Activated CD4-positive, CD25-positive, alpha-beta regulatory T cell treated with anti-CD3 and anti-CD28 coated beads, Interleukin-2, amount 50 U/mL, for 24 hours (primary cell): ENCODE measurements at places on chromosomes 1 and 21.

GRCh38 chr1:218526198-218526580 is 181.1 kb downstream of the TGFB2 start:
- no peak for ATAC-seq

DNA sequence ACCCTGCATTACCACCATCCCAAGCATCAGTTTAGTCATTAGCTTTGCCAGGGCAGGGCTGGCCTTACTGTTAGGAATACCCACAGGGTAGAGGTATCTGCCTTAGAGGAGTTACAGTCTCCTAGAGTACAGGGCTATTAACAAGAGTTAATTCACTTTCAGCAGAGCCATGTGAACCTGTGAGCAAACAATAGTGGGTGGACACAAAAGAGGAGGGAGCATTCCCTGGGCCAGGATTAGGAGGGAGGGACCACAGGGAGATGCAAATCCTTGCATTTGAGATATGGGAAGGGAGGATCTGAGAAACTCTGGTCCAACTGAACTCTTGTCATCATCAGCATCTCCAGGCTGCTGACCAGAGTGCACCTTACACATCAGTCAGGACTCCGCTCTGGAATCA is 51.1 kb upstream of the IGSF21 start:
- ATAC-seq = no peak

DNA sequence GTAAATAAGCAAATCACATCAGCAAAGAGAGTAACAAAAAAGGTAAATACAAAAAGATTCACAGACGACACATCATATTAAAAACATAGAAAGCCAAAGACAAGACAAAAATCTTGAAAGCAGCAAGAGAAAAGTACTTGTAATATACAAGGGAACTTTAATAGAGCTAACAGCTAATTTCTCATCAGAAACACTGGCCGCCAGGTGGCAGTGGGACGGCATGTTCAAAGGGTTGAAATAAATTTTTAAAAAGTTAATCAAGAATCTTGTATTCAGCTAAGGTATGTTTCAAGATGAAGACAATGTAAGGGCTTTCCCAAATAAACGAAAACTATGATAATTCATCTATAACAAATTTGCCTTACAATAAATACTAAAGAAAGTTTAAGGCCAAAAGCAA is 358.1 kb downstream of the LRRIQ3 start:
- no peak for ATAC-seq

DNA sequence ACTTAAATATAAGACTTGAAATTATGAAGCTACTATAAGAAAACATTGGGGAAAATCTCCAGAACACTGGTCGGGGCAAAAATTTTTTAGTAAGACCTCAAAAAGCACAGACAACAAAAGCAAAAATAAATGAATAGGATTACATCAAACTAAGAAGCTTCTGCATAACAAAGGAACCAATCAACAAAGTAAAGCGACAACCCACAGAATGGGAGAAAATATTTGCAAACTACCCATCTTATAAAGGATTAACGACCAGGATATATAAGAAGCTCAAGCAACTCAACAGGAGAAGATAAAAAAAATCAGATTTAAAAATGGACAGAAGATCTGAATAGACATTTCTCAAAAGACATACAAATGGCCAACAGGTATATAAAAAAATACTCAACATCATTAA is 19.1 kb downstream of the UCHL5 start:
- ATAC-seq = no peak

DNA sequence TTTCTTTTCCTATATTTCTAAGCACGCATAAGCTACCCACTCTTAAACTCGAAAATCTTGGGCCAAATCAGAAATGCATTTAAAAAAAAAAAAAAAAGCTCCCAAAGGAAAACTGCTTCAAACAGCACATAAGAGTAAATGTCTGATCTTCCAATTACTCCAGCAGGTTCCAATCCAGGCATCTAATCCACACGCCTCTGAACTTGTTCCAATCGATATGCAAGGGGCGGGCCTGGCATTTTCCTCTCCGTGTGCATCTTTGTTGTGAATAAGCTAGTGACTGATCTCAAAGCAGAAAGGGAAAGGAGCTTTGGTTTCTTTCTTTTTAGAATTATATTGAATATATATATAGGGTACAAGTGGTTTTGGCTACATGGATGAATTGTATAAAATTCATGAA is 365.5 kb downstream of the PRDM2 start:
- ATAC-seq = no peak

DNA sequence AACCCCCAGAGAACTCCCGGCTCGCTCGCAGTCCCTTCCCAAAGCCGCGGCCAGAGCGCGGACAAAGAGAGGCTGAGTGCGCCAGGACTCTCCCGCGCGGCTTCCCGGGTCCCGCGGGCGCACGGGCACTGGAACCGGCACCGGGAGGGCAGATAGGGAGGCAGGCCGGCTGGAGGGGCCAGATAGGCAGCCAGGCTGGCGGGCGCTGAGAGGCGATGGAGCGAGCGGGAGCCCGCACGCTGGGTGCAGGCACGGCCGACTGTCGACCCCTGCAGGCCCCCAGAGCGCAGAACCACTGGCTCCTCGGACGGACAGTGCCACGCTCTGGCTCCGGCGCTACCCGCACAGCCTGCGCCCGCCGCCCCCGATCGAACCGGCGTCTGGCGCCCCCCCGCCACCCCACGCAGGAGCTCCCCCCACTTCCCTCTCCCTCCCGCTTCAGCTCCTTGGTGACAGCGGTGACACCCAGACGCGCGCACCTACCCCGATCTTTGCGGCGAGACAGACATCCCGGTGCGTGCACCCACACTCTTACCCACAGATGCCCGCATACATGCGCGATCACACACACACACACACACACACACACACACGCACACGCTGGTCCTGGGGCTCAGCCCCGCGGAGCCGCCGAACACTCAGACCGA is 534 bp downstream of the SLC6A9 start:
- ATAC-seq = peak; percentile 19

GRCh38 chr21:27817074-27817473 is 850.2 kb upstream of the ADAMTS5 start:
- no peak for ATAC-seq

DNA sequence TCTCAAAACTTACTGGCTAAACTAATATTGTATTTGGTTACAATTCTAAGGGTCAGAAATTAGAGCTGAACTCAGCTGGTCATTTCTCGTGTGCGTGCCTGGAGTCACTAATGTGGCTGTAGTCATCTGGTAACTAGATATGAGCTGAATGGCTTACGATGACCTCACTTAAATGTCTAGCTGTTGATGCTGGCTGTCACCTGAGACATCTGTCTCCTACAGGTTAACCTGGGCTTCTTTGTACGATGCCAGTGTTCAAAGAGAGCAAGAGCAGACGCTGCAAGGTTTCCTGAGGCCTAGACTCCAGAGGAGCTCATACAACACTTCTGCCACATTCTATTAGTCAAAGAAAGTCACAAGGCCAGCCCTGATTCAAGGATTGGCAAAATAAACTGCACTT is 17.1 kb upstream of the ALG6 start:
- ATAC-seq = no peak

- no peak for ATAC-seq
Measured at GRCh38 chr1:56533621-56534020, 45.7 kb downstream of the PLPP3 start.

DNA sequence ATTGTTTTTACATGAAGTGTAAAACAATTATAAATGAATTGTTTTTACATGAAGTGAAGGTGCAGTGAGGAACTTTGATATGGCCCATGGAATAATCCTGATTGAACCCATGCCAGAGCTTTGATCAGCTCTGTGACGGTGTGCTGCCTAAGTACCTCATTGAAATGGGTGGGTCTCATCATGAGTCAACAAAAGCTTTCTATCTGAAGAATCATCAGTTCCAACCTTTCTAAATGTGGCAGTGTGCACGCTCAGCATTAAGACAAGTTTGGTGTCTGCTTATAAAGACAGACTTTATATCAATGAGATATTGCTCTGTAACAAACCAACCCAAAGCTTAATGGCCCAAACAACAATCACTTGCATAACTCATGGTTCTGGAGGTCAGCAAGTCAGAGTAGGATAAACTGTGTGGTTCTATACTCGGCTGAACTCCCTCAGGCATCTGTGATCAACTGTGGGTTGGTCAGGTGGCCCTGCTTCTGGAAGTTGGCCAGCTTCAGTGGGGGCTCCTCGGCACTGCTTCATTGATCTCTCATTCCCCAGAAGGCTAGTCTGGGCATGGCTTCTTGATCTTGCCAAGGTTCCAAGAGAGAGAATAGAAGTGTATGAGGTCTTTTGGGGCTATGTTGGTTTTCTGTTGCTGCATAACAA is 258.0 kb downstream of the LTN1 start:
- ATAC-seq = no peak

DNA sequence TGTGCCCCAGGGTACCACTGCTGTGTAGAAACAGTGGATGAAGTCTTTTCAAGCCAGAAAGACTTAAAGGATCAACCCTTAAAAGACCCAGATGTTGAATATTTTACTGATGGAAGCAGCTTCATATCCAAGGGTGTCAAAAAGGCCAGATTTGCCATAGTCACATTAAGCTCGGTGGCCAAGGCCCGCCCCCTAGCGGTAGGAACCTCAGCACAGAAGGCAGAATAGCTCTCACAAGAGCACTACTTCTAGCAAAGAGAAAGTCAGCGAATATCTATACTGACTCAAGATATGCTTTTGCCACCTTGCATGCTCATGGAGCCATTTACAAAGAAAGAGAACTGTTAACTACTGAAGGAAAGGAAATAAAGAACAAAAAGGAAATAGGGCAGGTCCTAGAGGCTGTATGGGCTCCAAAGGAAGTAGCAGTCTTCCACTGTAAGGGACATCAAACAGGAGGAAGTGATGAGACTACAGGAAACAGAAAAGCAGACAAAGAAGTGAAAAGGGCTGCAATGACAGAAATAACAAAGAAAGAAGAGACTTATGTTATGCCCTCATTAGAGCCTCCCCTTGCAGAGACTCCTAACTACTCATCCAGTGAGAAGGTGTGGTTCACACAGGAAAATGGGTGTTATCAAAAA is 90.5 kb downstream of the LIPI start:
- ATAC-seq = no peak

DNA sequence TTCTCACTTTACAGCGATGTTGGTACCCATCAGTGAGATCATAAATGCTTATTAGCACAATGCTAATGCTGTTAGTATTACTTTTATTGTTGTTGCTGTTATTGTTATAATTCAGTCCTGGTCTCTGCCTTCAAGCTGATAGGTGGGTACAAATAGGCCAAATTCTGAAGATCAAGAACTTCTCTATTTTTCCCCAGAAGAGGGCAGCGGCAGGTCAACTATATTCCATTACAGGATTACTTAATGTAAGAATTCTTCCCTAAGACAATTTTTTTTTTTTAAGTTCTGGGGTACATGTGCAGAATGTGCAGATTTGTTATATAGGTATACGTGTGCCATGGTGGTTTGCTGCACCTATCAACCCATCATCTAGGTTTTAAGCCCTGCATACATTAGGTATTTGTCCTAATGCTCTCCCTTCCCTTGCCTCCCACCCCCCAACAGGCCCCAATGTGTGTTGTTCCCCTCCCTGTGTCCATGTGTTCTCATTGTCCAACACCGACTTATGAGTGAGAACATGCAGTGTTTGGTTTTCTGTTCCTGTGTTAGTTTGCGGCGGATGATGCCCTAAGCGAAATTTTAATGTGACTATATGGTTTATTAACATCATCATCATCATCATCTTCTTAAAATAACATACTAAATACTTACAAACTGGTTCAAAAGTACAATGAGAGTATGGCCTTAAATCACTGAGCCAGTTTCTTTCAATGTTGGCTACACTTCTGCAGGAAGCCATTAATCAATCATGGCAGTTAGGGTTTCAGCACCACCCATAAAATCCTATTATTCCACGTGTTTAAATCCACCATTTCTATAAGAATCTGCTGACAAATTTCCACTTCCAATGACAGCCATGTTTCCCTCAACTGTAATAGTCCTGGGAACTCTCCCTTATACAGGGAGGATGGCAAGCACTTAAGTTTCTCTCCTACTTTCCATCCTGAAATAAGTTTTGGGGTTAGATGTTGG is 19.2 kb downstream of the SLC19A2 start:
- ATAC-seq = no peak

DNA sequence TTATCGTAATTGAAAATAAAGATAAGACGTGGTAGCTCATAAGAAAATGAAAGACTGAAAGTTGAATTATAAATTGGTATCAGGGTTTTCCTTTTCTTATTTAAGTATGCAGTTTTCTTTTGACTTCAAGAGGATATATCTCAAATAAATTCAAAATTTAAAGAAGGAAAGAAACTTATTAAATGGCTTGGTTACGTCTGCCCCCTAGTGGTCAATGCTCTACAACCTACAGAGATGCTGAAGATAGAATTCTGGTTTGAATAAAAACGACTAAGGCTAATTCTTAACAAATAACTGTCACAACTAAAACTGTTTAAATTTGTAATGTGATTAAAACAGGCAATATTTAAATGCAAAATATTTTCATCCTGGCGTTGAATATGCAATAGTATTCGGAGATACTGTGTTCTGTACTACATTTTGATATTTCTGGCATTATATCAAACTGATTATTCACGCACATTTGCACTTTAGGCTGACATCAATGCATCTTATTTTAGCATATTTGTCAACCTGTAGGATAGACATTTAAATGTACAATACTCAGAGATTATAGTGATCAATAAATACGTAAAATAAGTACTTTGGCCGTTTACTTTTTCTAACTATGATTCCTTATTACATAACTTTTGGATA is 26.8 kb downstream of the IFI44 start:
- no peak for ATAC-seq

GRCh38 chr1:151849126-151849525 is 4.4 kb downstream of the THEM5 start:
- ATAC-seq = no peak

DNA sequence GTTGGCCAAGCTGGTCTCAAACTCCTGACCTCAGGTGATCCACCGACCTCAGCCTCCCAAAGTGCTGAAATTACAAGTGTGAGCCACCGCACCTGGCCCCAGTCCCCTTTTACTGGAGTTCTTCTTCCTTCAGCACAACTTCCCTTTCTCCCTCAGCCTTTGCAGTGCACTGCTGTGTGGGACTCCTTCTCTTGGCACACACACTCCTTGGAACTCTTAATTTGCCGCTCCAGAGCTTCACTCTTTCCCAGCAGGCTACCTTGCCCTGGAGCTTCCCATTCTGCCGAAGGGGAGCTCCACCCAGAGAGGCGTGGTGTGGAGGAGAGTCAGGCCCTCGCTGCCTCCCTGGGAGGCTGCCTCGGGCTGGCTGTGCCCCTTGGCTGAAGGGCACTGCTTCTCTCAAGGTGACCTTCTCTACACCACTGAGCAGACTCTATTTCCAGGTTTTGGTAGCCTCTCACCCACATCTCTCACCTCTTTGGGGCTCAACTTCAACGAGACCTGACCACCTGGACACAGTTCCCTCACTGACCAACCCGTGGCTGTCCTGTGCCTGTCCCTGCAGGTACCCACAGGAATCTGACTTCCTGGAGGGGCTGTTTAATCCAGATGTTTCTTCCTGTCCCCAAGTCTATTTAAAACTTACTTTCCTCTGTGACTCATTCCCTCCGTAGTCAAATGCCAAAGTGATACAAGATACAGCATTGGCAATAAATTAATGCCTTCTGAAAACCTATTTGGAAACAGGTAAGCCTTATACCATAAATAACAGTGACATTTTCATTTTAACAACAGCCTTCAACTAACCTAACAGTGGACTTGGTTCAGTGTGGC is 227.3 kb upstream of the KIAA0040 start:
- no peak for ATAC-seq
